ENCODE measurements at places on chromosomes 7 and 10. TPM values are rescaled to one million over a fixed set of nuclear protein-coding genes. Genes with fewer than 3 reads are reported as not detected.

- DNase-seq: peak; percentile 96
Measured at GRCh38 chr7:32586291-32587221, 91.3 kb downstream of the AVL9 start.

GRCh38 chr7:107105591-107106245 is 61.2 kb downstream of the PRKAR2B start:
- no peak for DNase-seq

The HNRNPF gene
- 221 TPM for total RNA-seq

The FLNC gene
- 13.3 TPM for total RNA-seq

DNA sequence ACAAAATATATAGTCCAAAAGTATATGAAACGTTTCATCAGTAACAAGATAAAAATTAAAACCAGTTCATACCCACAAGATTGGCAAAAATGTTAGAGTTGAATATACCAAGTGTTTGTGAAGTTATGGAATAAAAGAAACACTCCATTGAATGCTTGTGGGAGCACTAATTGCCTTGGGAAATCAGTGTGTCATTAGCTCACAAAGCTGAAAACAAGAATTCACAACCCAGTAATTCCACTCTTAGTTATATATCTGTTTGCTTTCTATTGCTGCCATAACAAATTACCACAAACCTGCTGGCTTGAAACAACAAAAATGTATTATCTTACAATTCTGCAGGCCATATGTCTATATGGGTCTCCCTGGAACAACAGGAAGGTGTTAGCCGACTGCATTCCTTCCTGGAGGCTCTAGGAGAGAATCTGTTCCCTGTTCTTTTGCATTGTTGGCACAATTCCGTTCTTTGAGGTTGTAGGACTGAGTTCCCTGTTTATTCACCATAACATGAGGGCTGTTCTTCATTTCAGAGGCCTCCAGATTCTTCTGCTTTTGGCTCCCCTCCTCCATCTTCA is 45.7 kb downstream of the SEM1 start:
- DNase-seq: no peak

The CFAP43 gene
- 71.6 TPM for total RNA-seq

The ANXA8L1 gene
- total RNA-seq: 12.0 TPM

All from lung (tissue), 17 donors.